M059J (cell line): ENCODE measurements at places on chromosomes 7 and 10. TPM values are rescaled to one million over a fixed set of nuclear protein-coding genes. Genes with fewer than 3 reads are reported as not detected.

TSPAN13 gene
- total RNA-seq = 66.5 and 75.5 TPM in 2 replicates

SPRN gene
- not detected in 2 replicates for total RNA-seq

ZMIZ2 gene
- 6.2 and 11.4 TPM in 2 replicates for total RNA-seq

SOSTDC1 gene
- not detected in 2 replicates for total RNA-seq

SLC18A3 gene
- total RNA-seq = not detected in 2 replicates
